ENCODE measurements at places on chromosomes 1 and 21.

DNA sequence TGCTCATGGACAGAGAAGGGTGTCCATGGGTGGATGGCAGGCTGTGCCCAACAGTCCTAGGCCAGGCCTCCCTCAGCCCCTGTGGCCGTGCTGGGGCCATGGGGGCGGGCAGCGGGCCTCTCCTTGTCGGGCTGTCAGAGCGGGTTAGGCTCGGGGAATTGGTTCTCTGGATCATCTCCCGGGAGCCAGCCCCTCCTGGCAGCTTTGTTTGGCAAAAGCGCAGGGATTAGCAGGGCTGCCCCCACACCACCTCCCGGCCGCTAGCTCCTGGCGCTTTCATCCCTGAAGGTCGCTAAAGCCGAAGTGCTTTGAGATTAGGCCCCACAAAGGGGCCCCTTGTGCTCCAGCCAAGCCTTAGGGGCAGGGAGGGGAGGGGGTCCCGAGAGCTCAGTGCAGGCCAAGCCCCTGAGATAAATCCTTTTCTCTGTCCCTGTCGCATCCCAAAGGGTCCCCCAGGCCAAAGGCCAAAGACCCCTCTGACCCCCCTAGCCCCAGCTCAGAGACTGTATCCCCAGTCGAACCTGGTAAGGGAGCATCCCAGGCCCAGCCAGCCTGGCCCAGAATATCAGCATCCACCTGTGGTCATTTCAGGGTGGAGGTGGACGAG, 9.8 kb upstream of the DMBX1 start:
- peaks cover 78% of the 10 kb centered on the region for H3K27me3 ChIP-seq
- H3K27ac ChIP-seq, result peak overlapping the region; percentile 33
- H3K36me3 ChIP-seq, result no peaks in the 10 kb centered on the region
- DNase-seq, result no peak

GRCh38 chr1:45172005-45172404, 34.4 kb downstream of the ZSWIM5 start:
- H3K27ac ChIP-seq, result no peak overlapping the region
- H3K27me3 ChIP-seq, result no peaks in the 10 kb centered on the region
- H3K4me1 ChIP-seq, result peaks cover 11% of the 10 kb centered on the region
- no peak overlapping the region for H3K4me3 ChIP-seq

DNA sequence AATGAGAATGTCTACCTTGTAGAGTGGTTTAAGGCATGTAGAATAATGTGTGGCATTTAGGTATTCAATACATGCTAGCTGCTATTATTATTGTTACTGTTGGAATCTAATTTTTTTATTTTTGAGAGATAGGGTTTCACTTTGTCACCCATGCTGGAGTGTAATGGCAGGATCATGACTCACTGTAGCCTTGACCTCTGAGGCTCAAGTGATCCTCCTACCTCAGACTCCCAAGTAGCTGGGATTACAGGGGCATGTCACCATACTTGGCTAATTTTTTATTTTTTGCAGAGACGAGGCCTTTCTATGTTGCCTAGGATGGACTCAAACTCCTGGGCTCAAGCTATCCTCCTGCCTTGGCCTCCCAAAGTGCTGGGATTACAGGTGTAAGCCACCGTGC, 61.9 kb downstream of the EPB41 start:
- no peaks in the 10 kb centered on the region for H3K36me3 ChIP-seq
- no peaks in the 10 kb centered on the region for H3K27me3 ChIP-seq
- peaks cover 8% of the 10 kb centered on the region for H3K4me1 ChIP-seq
- no peak overlapping the region for H3K27ac ChIP-seq
- no peak overlapping the region for H3K4me3 ChIP-seq
- no peak for DNase-seq

DNA sequence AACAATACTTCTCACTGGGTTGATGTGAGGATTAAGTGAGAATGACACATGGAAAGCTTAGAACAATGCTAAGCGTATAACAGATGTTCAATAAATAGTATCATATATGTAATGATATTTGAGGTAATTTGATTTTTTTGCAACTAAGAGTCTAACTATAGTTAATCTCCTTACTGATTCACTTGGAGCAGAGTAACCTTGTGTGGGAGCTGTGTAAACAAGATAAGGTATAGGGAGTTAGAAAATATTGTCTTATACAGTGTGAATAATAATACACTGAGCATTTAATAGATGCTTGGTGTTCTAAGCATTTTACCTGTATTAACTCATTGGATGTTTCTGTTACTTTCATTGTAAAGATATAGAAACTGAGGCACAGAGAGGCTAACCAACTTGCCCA, 15.9 kb downstream of the RALGPS2 start:
- H3K27me3 ChIP-seq, result no peaks in the 10 kb centered on the region
- no peak overlapping the region for H3K27ac ChIP-seq
- peaks cover 48% of the 10 kb centered on the region for H3K36me3 ChIP-seq
- DNase-seq, result no peak

DNA sequence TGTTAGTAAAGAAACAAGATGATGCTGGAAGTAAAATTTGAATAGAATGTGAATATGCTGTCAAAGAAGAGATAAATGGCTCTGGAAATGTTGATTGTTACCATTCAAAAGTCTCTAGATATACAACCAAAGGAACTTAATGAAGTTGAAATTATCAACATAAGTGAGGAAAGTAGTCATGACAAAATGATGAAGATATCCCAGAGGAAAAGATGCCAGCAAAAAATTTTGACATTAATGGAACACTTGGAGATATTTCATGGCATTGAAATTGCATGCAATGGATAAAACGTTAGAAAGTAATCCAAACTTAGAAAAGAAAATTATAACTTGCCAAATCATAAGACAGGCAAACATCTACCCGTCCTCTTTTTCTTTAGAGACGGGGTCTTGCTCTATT, 154.5 kb upstream of the OLFM3 start:
- H3K4me1 ChIP-seq, result peaks cover 1% of the 10 kb centered on the region
- no peak for DNase-seq
- no peaks in the 10 kb centered on the region for H3K27me3 ChIP-seq
- H3K27ac ChIP-seq, result no peak overlapping the region

GRCh38 chr1:98104289-98104688, 183.5 kb upstream of the DPYD start:
- no peak overlapping the region for H3K4me3 ChIP-seq
- H3K27ac ChIP-seq, result no peak overlapping the region
- peaks cover 13% of the 10 kb centered on the region for H3K36me3 ChIP-seq

GRCh38 chr1:17212009-17212408, 7.1 kb downstream of the PADI1 start:
- peaks cover 11% of the 10 kb centered on the region for H3K4me1 ChIP-seq
- no peaks in the 10 kb centered on the region for H3K36me3 ChIP-seq
- DNase-seq, result no peak
- H3K27ac ChIP-seq, result no peak overlapping the region

Data from progenitor cell of endocrine pancreas (in vitro differentiated cells).